Activated CD4-positive, alpha-beta T cell treated with anti-CD3 and anti-CD28 coated beads for 36 hours (primary cell): ENCODE measurements at places on chromosomes 13 and 19.

DNA sequence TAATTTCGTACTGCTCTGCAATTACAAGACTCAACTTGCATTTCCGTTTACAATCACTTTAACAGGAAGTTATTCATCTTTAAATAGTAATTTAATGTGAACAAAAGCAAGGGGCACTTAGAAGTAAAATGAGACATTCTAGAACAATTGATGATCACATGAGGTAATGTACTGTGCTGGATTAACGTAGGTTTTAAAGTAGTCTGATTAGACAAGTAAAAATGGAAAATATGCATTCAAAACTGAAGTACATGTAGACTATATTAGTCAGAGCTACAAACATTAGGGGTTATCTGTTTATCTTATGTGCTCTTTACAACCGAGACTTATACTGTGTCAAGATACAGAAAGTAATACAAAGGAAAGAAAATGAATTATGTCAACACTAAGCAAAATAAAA, 1528.0 kb downstream of the SLITRK5 start:
- no peak for DNase-seq

DNA sequence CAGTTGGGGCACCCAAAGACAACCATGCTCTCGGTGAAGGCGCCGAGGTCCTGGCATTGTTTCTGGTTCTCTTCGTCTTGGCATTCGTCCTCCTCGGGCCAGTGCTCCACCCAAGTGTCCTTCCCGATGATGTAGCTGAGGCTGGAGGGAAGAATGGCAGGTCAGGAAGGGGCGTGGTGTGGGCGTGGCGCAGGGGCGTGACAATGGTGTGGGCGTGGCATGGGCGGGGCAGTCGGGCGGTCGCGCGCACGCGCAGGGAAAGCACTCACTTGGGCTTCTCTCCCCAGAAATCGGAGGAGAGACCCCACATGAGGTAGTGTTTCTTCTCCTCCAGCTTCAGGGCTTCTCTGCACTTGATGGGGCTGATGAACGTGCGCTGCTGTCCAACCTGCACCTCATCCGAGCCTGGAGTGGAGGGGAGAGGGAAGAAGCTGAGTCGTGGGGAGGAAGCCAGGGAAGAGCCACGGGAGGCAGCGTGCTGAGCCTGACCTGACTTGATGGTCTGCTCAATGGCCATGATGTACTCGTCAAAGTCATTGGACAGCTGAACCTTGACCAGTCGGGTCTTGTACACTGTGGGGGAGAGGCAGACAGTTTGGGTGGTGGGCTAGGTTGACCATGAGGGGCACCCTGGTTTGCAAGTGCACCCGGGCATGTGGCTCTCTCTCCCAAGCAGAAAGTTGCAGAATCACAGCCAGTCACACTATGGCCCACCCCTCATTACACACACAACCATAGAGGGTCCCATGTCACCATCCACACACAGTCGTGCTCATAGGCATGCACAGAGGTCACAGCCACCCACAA, 8.1 kb upstream of the TNFSF14 start:
- peak; percentile 77 for DNase-seq

GRCh38 chr19:1318678-1319471, 33.2 kb downstream of the EFNA2 start:
- DNase-seq: no peak

- no peak for DNase-seq
Measured at GRCh38 chr19:16036397-16036925, 39.8 kb upstream of the TPM4 start.

- peak; percentile 97 for DNase-seq
Measured at GRCh38 chr19:4007021-4007835, at the start of gene PIAS4. Gene PIAS4 (plus strand): TSS chr19:4007736. CDS start chr19:4007761, 25 bp downstream.

DNA sequence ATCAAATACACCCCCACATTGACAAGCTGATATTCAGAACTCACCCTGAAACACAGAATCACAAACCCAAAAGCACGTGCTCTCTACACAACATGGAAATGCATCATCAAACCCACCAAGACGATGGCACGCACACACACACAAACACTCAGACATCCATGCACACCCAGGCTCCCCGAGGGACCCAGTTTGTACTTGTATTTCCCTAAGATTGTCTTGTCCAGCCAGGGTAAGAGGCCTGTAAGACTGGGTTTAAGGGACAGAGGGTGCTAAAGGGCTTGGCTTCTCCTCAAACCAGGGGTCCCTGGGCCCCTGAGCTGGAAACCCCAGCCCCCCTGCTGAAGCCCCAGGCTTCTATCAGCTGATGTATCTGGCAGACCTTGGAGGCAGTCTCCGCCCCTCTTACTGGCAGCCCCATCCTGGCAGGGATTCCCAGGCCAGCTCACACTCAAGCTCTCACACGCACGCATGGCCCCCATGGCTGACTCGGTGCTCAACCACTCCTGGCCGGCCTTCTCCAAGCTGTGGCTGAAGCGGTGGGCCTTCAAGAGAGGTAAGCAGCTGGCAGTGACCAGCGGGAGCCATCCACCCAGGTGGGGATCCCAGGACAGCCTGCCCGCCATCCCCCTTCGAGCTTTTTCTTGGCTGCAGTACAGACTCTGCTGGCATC, 6.5 kb downstream of the ARHGEF18 start:
- peak; percentile 7 for DNase-seq

GRCh38 chr13:46184277-46184699, 2.3 kb upstream of the LCP1 start:
- DNase-seq: peak; percentile 89

GRCh38 chr19:44590245-44591059, 22.9 kb upstream of the IGSF23 start:
- DNase-seq: no peak

GRCh38 chr13:30576528-30576927, 41.2 kb upstream of the USPL1 start:
- peak; percentile 67 for DNase-seq

DNA sequence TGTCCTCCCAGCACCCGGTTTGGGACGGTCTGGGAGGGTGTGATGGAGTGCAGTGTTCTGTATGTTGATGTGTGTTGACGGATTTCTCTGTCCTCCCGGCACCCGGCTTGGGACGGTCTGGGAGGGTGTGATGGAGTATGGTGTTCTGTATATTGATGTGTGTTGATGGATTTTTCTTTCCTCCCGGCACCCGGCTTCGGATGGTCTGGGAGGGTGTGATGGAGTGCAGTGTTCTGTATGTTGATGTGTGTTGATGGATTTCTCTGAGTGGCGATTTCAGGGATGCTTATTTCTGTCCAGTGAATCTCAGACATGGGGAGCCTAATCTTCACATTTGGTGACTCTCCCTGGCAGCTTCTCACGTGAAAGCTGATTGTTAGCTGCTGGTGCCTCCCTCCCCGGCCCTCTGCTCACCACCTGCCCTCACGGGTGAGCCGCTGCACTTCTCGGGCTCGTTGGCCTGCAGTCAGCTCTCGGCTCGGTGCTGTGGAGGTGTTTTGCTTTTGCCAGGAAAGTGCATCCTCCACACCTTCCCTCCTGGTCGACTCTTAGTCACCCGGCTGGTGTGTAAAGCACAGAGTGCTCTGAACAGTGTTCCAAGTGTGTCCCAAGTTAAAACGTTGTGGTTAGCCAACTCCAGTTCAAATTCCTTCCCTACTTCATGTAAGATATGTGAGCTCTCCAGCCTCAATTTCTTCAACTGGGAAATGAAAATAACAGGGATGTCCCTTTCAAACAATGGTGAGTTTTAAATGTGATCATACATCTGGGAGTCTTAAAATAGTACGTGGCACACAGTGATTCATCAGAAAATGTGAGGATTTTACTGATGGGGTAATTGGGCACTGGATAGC, 54.6 kb downstream of the ATP11A start:
- no peak for DNase-seq

DNA sequence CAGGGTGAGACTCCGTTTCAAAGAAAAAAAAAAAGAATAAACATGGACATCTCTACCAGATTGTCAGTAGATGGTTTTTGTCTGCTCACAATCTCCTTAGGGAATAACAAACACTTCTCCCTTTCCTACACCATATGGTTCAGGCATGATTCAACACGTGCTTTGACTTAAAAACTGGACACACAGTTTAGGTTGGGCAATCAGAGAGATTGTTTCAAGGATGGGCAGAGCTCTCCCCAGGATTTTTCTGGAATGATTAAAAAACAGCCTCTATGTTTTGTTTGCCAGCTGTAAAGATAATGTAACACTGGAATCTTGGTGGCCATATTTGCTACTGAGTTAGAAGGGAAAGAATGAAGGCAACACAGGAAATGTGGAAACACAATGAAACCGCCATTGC, 150.1 kb upstream of the TSC22D1 start:
- DNase-seq: no peak

- no peak for DNase-seq
Measured at GRCh38 chr19:16521715-16522289, 20.4 kb downstream of the CHERP start.

GRCh38 chr13:74132152-74132775, 1.9 kb downstream of the KLF12 start:
- peak; percentile 61 for DNase-seq

- DNase-seq: peak; percentile 86
Measured at GRCh38 chr19:39212375-39212742, 8.3 kb upstream of the SYCN start.

DNA sequence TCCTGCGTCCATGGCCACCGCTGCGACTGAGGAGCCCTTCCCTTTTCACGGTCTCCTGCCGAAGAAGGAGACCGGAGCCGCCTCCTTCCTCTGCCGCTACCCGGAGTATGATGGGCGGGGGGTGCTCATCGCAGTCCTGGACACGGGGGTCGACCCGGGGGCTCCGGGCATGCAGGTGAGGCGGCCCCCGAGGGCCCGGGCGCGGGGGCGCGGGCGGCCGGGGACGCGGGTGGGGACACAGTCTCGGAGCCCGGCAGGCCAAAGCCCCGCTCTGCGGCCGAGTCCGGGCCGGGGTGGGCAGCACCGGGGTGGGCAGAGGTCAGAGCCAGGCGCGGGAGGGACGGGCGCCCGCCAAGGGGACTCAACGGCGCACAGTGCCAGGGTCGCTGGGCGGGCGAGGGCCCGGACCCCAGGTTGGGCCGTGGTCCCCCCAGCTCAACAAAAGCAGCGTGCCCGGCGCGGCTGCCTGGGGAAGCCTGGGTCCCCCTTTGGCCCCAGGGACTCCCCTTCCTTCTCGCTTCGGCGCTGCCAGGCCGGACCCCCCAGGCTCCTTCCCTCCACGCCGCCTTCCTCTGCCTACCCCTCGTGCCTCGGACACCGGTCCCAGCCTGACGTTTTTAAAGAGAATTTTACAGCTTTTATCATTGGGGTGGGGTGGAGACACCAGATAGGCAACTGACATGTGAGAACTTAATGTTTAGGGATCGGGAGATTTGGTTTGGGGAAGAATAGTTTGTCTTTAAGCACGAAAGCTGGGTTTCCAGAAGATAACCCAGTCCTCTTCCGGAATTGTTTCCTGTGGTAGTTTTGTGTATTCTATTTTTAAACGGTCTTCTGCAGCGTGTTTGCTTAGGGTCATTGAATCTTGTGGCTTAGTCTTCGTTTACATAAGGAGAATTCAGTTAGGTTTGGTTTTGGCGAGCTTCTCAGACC, 509 bp downstream of the TPP2 start:
- DNase-seq: peak; percentile 43

DNA sequence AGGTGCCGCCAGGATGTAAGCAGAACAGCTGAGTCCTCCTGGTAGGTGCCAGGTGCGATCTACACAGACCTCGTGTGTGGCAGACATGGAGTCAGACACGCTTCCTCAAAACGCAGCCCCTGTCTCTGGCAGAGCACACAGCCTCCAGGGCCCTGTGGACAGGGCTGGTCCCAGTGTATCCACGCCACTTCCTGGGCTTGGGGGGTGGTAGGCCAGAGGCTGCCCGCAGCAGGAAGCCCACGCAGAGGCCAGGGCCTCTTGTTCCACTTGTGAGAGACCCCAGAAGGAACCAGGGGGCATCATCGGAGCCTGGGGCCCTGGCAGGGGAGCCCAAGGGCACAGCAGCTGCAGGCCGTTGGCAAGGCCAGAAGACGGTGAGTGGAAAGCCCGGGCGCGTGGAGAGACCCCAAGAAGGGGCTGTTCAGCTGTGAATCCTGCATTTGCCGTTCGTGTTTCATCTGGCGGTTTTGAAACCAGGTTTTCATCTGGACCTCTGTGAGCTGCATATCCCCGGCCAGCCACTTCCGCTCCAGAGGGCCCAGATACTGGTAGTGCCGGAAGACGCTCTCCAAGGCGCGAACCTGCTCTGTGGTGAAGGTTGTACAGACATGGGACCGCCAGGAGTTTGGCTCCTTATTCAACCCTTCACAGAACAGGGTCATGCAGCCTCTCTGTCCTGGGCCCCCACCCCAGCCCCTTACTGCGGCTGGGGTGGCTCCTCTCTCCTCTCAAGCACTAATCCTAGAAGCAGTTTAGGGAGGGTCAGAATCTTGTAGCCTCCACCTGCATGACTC, 25.1 kb upstream of the SLITRK1 start:
- no peak for DNase-seq

- DNase-seq: no peak
Measured at GRCh38 chr13:52787235-52787634, 47.6 kb upstream of the CNMD start.

DNA sequence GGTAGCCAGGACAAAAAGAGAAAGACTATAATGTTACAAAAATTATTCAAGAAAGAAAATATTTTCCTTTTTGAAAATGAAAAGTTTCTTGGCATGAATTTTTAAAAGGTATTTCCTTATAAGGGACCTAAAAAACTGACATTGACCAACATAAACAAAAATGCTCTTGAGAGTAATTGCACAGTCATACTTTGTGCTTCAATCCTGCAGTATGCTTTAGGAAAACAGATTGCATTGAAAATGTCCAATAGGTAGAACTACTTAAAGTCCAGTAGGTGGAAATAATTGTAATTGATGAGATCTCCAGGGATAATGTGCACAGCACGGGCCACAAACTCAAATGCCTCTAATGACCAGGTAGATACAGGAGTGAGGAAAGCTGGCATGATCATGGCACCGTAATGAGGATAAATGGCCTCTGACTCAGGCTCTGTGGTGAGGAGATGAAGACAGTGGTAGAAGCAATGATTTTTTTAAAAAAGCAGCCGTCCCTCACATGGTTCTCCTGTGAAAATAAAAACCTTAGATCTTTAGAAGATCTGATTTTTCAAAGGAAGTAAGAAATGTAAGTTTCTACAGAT, 278.0 kb downstream of the ITGBL1 start:
- DNase-seq: no peak

DNA sequence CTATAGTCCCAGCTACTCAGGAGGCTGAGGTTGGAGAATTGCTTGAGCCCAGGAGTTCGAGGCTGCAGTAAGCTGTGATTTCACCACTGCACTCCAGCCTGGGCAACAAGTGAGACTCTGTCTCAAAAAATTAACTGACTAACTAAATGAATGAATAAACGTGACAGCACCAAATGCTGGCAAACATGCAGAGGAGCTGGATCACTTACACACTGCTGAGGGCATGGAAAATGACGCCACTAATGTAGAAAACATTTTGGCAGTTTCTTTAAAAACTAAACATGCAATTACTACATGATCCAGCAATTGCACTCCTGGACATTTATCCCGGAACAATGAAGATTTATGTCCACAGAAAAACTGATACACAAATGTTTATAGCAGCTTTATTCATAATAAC, 31.3 kb upstream of the GTF3A start:
- no peak for DNase-seq
